ENCODE measurements at places on chromosomes 12 and 14.

DNA sequence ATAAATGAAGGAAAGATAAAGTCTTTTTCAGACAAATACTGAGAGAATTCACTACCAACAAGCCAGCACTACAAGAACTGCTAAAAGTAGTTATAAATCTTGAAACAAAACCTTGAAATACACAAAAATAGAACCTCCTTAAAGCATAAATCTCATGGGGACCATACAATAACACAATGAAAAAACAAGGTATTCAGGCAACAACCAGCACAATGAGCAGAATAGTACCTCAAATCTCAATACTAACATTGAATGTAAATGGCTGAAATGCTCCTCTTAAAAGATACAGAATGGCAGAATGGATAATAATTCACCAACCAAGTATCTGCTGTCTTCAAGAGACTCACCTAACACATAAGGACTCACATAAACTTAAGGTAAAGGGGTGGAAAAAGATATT, 7.7 kb upstream of the IQSEC3 start:
- no peak overlapping the region for H3K27ac ChIP-seq
- no peak overlapping the region for H3K4me3 ChIP-seq
- no peak for DNase-seq
- no peaks in the 10 kb centered on the region for H3K4me1 ChIP-seq
- no peaks in the 10 kb centered on the region for H3K36me3 ChIP-seq

GRCh38 chr14:30223385-30223785, 295.7 kb upstream of the PRKD1 start:
- no peak for DNase-seq
- H3K4me3 ChIP-seq: no peak overlapping the region

DNA sequence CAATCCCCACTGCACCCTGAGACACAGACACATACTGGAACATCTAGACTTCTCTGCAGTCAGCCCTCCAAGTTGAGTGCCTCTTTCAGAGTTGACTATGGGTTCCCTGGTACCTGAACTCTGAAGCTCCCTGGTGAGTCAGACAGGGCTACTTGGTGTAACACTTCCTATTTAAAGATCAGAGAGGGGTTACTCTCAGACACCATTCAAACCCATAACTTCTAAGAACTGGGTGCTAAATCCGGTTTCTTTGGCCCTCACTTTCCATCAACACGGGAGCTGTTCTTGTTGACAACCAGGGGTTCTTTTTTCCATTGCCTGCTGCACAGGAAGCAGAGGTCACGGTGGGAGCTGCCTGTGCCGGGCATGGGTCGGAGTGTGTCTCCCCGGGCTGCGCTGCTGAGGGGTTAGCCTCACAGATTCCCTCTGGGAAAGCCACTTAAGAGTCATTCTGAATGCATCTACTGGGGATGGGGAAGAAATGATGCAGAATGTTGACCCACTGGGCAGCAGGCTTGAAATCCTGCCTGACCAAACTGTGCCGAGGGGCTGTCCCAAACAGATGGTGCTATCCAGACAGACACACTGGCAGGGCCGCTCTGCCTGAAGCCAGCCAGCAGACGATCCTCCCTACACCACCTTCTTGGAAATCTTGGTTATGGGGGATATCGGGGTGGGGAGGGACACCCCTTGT, 74.1 kb downstream of the PITPNM2 start:
- H3K27me3 ChIP-seq: no peaks in the 10 kb centered on the region
- H3K27ac ChIP-seq: peak overlapping the region; percentile 96
- H3K4me1 ChIP-seq: peaks cover 46% of the 10 kb centered on the region
- H3K36me3 ChIP-seq: peaks cover 6% of the 10 kb centered on the region
- peak; percentile 23 for DNase-seq

DNA sequence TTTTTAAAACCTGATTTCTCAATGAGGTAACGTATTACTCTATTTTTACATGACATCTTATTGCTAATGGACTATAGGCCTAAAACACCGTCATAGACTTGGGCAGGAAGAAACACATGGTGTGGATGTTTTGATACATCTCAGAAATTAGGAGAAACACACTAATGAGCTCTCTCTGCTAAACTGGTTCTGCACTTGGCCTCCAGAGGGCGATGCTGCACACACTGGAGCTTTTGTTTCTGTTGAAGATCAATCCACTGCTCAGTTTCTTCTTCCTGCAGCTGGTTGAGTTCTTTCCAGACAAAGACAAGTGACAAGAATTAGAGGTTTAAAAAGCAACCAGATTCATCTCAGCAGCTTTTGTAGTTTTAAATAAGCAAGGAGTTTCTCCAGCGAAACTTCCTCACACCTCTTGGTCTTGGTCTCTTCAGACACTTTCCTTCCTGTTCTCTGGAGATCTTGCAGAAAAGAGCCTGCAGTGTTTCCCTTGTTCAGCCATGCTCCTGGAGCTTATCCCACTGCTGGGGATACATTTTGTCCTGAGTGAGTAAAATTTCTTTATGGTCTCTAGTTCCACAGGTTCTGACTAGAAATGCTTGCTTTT, 178.5 kb upstream of the OR4E1 start:
- H3K4me3 ChIP-seq: peak overlapping the region; percentile 81
- peak; percentile 62 for DNase-seq
- peaks cover 7% of the 10 kb centered on the region for H3K36me3 ChIP-seq
- peaks cover 8% of the 10 kb centered on the region for H3K27me3 ChIP-seq
- peak overlapping the region; percentile 65 for H3K27ac ChIP-seq
- H3K4me1 ChIP-seq: peaks cover 9% of the 10 kb centered on the region

- no peak overlapping the region for H3K27ac ChIP-seq
- H3K4me3 ChIP-seq: no peak overlapping the region
- H3K4me1 ChIP-seq: no peaks in the 10 kb centered on the region
- DNase-seq: no peak
- H3K27me3 ChIP-seq: peaks cover 9% of the 10 kb centered on the region
These were observed 48.7 kb upstream of the MAX start for GRCh38 chr14:65150898-65151608.

- no peaks in the 10 kb centered on the region for H3K4me1 ChIP-seq
- H3K36me3 ChIP-seq: no peaks in the 10 kb centered on the region
- no peak overlapping the region for H3K27ac ChIP-seq
- no peak for DNase-seq
- no peak overlapping the region for H3K4me3 ChIP-seq
- H3K27me3 ChIP-seq: no peaks in the 10 kb centered on the region
These were observed 137.8 kb downstream of the EPS8 start for GRCh38 chr12:15651371-15651770.

DNA sequence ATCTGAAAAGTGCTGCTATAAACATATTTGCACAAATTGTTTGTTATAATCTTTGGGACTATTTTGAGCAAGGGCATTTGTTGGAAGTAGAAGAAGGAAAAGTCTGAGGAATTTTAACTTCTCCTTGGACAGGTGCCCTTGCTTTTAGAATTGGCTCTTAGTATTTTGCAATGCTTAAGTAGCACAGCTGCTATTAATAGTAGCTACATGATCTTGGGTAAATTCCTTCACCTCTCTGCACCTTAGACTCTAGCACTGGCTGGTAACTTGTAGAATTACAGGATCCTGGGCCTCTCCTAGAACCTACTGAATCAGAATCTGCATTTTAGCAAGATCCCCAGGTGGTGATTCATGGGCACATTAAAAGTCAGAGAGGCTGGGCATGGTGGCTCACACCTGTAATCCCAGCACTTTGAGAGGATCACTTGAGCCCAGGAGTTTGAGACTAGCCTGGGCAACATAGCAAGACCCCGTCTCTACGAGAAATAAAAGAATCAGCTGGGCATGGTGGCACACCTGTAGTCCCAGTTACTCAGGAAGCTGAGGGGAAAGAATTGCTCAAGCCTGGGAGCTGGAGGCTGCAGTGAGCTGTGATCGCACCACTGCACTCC, 10.8 kb upstream of the TMEM120B start:
- no peak overlapping the region for H3K27ac ChIP-seq
- DNase-seq: no peak
- H3K27me3 ChIP-seq: no peaks in the 10 kb centered on the region
- H3K4me1 ChIP-seq: no peaks in the 10 kb centered on the region
- peaks cover 4% of the 10 kb centered on the region for H3K36me3 ChIP-seq

- H3K27ac ChIP-seq: peak overlapping the region; percentile 38
- H3K27me3 ChIP-seq: peaks cover 16% of the 10 kb centered on the region
- H3K4me3 ChIP-seq: no peak overlapping the region
- no peaks in the 10 kb centered on the region for H3K36me3 ChIP-seq
- DNase-seq: no peak
- peaks cover 25% of the 10 kb centered on the region for H3K4me1 ChIP-seq
These were observed 52.9 kb upstream of the CCND2 start for GRCh38 chr12:4220536-4221257.

GRCh38 chr12:26029736-26030022, 71.2 kb downstream of the RASSF8 start:
- H3K36me3 ChIP-seq: no peaks in the 10 kb centered on the region
- no peak overlapping the region for H3K4me3 ChIP-seq
- DNase-seq: no peak
- no peaks in the 10 kb centered on the region for H3K4me1 ChIP-seq

DNA sequence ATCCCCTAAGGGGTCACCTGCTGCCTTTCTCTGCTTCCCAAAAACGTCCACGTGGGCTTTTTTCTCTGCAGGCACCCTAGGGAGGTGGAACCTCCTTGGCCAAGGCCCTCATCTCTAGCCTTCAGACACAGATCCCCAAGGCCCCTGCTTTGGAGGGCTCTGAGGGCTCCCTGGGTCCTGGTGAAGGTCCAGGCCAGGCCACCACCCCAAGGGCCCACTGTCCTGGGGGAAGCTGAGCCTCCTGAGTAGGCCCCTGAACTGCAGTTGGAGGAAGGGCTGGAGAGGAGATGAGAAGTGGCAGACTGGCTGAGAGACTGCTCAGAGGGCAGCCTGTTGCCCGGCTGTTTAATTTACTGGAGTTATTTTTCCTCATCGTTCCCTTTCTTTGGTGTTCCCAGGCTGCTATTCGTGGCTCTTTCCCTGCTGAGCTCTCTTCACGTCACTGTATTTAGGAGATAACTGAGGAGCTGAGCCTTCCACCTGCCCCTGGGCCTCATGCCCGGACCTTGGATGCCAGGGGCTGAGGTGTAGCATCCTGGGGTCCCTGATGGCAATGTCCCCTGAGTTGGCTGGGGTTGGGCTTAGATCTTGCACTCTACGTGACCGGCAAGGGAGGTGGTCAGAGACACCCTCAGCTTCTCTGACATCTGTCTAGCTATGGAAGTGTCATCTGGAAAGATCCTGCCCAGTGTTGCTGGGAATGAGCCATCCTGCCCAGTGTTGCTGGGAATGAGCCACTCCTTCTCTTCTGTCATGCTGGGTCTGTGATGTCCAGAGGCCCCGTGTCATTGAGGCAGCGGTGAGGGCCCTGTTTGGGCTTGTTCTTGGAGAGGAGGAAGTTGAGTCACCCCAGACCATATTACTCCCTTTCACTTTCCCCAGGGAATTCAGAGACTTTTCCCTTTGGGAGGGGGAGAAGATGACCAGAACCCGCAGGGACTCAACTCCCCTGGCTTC, 139.8 kb downstream of the TSPAN9 start:
- no peaks in the 10 kb centered on the region for H3K4me1 ChIP-seq
- H3K4me3 ChIP-seq: no peak overlapping the region
- H3K27ac ChIP-seq: no peak overlapping the region
- H3K36me3 ChIP-seq: peaks cover 5% of the 10 kb centered on the region

GRCh38 chr12:18837025-18837424, 99.1 kb downstream of the CAPZA3 start:
- H3K27ac ChIP-seq: no peak overlapping the region
- DNase-seq: no peak
- H3K4me1 ChIP-seq: no peaks in the 10 kb centered on the region
- no peak overlapping the region for H3K4me3 ChIP-seq

- no peak for DNase-seq
- H3K27ac ChIP-seq: no peak overlapping the region
- no peak overlapping the region for H3K4me3 ChIP-seq
- H3K27me3 ChIP-seq: no peaks in the 10 kb centered on the region
These were observed 207.8 kb downstream of the CRADD start for GRCh38 chr12:93884794-93885460.

DNA sequence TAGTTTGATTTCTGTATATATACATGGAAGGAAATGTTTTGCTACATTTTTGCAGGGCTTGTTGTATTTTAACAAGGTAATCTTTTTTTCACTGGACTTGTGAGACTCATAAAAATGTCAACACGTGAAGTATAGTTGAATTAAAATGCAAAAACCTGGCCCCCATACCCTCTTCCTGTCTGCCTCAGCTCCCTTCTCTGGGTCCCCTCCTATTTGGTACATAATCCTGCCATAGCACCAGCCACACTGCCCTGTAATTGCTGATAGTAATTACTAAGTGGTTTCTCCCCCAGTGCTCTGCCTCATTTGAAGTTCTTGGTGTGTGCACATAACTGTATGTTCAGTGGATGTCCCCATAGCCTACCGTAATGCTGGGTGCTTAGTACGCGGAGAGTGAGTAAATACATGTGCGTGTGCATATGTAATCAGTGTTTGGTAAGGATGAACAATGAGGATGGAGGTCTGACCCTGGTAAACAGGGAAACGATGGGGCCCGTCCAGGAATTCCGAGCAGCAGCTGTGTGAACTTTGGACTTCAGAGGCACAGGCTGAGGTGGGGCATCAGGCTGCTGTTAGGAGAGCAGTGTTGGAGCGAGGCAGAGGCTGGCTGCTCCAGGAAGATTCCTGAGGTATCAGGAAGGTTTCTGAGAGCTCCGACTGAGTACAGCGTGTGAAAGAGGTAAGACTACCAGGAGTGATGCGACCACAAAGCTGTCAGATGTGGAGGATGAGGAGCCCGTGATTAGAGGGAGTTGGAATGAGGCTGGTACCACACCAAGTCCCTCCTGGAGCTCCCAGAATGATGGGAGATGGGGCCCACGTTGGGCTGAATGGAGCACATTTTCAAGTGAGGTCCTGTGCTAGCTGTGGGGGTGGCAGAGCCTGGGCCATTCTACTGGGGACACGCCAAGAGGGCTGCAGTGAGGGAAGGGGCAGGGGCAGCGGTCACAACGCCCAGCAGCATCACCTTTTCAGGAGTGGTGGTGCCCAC, 106.8 kb downstream of the PELI2 start:
- H3K27ac ChIP-seq: no peak overlapping the region
- peaks cover 6% of the 10 kb centered on the region for H3K27me3 ChIP-seq
- H3K4me1 ChIP-seq: peaks cover 10% of the 10 kb centered on the region
- DNase-seq: no peak

GRCh38 chr14:41642367-41642766, 35.7 kb downstream of the LRFN5 start:
- no peak for DNase-seq
- H3K27me3 ChIP-seq: no peaks in the 10 kb centered on the region
- no peaks in the 10 kb centered on the region for H3K36me3 ChIP-seq
- H3K4me1 ChIP-seq: no peaks in the 10 kb centered on the region
- H3K27ac ChIP-seq: no peak overlapping the region

DNA sequence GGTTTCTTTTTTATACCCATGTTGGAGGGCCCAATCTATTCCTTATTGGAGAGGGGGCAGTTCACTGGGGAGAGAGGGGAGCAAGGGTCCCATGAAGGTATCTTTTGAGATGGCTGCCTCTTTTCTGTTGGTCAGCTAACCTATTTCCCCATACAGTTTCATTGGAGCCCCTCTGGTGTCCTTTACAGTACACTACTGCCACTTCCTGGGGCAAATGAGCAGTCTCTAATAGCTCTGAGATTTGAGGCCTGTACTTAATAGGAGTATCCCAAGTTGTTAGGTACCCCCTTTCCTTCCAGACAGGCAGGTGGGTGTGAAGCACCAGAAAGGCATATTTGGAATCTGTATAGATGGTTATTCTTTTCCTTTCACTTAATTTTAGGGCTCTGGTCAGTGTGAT, 41.3 kb upstream of the RNU6-8 start:
- DNase-seq: no peak
- no peak overlapping the region for H3K4me3 ChIP-seq
- H3K4me1 ChIP-seq: no peaks in the 10 kb centered on the region
- H3K36me3 ChIP-seq: no peaks in the 10 kb centered on the region

- H3K27me3 ChIP-seq: no peaks in the 10 kb centered on the region
- H3K36me3 ChIP-seq: no peaks in the 10 kb centered on the region
- H3K4me1 ChIP-seq: no peaks in the 10 kb centered on the region
- H3K4me3 ChIP-seq: no peak overlapping the region
These were observed 170.3 kb downstream of the CAPZA3 start for GRCh38 chr12:18908191-18908590.

All from effector memory CD8-positive, alpha-beta T cell (primary cell).